Stimulated activated CD4-positive, alpha-beta T cell treated with anti-CD3 and anti-CD28 coated beads, Interleukin-1b, Interleukin-23, amount 100 ng/mL, for 1 hour (primary cell): ENCODE measurements at places on chromosomes 4 and X.

- no peak for DNase-seq
Measured at GRCh38 chr4:25993395-25994185, 79.6 kb downstream of the SMIM20 start.

GRCh38 chr4:91734682-91735081 lies 569.1 kb upstream of the GRID2 start:
- DNase-seq: no peak

DNA sequence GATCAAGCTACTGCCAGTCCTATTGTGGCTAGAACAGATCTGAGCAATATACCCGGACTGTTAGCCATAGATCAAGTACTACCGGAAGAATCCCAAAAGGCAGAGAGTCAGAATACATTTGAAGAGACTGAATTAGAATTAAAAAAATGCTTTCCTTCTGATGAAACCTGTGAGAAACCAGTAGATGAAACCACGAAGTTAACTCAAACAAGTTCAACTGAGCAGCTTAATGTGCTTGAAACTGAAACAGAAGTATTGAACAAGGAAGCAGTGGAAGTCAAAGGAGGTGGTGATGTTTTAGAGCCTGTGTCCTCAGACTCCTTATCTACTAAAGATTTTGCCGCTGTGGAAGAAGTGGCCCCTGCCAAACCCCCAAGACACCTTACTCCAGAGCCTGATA lies 46.8 kb downstream of the WDR44 start:
- no peak for DNase-seq

GRCh38 chr4:38470735-38471262 lies 193.2 kb upstream of the KLF3 start:
- no peak for DNase-seq

GRCh38 chr4:65083076-65083475 lies 587.2 kb downstream of the EPHA5 start:
- DNase-seq: no peak

DNA sequence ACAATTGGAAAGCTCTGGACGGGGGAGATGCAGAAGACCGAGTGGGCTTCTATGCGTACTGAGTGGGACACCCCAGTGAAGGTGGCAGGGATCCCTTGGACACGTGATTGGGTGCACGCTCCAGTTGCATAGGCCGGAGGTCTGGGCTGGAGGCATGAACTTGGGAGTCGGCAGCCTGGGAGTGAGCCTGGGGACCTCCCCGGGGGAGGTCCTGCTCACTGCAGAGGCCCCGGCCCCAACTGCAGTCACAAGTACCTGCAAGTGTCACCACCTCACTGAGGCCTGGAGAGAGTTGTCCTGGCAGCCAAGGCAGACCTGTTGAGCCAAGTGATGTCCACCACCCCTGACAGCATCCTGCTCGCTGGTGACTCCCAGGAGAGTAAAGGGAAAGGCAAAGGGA lies 49.3 kb upstream of the HMX1 start:
- no peak for DNase-seq

GRCh38 chr4:26936284-26937065 lies 75.8 kb downstream of the STIM2 start:
- DNase-seq: no peak

DNA sequence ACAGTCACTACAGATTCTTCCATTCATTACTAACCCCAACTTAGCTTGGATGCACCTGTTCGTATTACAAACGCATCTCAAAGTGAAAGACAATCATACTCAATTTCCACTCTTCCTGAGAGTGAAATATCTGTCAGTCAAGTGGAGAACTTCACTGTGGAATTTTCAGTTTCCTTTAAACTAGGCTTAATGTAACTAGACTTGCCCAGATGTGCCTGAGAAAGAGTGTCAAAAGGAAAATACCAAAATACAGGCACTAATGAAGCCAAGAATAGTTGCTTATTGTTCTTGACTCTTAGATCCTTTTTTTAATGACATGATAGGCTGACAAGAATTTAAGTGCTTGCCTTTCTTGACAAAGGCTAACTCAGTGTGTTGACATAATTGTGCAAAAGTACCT lies 72.4 kb upstream of the NR3C2 start:
- no peak for DNase-seq

DNA sequence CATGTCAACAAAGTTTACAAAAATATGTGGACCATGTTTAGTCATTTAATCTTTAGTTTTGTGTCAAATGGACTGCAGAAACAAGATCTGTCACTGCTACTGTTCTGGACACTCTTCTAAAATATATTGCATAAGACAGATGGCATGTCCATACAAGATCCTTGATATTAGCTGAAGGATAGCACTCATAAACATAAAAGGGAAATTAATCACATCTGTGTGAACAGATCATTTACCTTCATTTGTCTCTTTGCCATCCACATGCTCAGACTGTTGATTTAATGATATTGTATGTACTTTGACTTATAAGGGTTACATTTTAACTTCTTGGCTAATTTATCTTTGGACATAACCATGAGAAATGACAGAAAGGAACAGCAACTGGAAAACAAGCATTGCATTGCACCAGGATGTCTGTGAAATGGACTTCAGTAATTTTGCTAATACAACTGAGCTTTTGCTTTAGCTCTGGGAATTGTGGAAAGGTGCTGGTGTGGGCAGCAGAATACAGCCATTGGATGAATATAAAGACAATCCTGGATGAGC lies at the start of gene UGT2B7:
Gene UGT2B7 (plus strand): TSS at position 364 of the 546 bp plus-strand sequence. CDS start 47 bp downstream, at position 411.
- no peak for DNase-seq

DNA sequence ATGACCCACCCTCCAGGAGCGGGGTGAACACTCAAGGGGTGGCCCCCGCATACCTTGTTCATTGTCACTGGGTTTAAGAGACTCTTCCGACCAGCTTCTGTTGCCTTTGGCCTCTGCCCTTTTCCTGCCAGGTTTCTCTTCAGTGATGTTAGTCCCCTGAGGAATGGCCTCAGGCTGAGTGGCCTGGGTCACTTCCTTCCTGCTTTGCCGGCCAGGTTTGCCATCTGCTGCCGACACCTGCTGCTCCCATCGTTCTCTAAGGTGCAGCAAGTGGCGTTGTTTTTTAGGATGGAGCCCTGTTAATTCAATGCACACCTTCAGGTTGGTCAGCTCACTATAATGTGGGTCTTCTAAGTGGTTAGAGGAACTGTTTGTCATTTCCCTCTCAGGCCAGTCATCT lies 34.2 kb downstream of the BCOR start:
- no peak for DNase-seq

DNA sequence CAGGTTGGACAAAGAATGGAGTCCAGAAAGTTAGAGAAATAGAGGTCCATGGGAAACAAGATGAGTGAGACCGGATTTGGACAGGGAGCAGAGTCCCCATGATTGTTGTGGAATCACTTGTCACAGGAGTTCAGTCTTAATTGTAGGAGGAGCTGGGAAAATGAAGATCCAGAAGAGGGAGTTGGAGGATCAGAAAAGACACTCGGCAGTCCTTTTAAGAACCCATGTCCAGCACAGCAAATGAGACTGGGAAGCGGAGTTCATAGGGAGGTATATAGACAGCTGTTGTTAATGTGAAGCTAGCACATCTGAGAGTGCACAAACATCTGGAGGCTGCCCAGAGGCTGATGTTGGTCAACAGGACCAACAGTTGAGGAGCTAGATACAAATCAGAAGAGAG lies 111.4 kb upstream of the RXFP1 start:
- DNase-seq: no peak

DNA sequence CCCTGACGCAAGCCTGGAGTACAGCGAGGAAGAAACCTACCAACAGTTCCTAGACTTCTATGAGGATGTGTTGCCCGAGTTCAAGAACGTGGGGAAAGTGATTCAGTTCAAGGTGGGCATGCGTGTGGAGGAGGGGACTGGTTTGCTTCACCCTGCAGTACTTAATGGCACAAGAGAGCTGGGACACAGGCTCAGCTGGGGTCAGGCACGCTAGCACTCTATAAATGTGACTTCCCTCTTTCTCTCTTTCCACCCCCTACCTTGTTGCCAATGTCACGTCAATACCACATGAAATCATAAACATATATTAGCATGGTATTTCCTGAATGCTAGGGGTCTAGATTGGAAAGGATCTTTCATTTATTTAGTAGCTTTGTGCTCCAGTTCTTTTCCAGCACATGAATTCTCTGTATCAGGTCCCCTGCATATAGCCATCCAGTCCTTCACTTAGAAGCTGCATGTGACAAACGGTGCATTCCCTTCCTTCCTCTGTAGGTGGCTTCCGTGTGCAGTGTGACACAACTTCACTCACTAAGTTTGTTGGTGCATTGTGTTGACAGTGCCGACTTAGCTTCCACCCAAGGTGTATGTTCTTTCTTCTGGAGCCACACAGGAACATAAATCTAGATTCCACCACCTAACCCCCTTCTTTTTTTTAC lies 25.6 kb downstream of the ZRSR2 start:
- no peak for DNase-seq

DNA sequence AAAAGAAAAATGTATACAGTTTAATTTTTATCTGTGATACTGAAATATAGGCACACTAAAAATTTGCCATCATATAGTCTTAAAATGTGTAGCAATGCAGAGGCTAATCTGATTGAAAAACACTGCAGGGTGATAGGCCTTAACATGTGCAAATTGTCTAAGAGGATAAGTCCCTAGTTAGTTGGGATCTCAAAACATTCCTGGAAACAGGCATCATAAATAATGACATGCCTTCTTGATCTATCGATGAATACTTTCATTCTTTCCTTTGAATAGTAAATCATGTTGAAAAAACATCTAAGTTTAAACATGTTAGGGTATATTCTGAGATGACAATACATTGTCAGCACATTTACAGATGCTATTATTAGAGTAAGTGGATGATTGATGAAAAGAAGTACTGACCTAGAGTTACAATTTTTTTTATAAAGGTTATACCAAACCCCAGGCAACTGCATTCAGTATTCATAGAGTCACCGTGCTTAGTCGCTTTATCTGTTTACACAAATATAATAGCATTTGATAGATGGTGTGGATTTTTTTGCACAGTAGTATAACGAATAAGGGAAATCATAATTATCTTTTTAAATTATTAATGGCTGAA lies 668.2 kb upstream of the ADGRL3 start:
- DNase-seq: no peak

DNA sequence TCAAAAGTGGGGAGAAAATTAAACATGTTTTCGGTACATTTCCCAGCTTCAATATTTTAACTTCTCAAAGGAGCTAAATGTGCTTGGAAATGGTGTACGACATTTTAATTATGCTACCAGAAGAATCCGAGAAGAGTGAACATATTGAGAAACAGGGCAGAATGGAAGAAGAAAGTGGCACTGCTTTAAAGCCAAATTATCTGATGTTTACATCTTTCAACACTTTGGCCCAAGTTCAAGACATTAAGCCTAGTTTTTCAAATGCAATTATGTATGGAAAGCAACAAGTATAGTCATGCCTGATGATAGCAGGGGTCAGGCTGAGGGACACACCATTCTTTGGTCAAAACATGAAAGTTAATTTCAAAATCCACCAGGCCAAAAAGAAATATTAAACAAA lies 577.9 kb upstream of the ZFP42 start:
- DNase-seq: no peak

- no peak for DNase-seq
Measured at GRCh38 chr4:70808151-70808550, 31.5 kb downstream of the GRSF1 start.

DNA sequence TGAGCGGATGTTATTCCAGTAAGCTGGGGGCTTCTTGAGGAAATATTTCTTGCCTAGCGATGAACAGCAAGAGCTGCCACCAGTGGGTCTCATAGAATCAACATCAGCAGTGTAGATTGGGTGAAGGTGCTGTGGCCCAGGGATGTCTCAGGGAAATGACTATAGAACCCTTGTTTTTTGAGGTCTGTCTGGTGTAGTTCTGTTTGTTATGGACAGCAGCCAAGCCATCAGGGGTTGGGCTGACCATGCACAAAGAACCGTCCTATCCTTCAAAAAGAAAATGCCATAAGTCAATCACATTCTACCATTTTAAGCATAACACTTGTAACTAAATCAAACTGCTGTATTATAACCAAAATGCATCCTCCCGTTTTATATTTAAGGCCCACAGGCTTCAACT lies 17.3 kb upstream of the C1GALT1C1 start:
- DNase-seq: no peak

GRCh38 chr4:106486533-106486932 lies 118.0 kb upstream of the GIMD1 start:
- no peak for DNase-seq

GRCh38 chrX:150326541-150327247 lies 36.4 kb upstream of the MAMLD1 start:
- no peak for DNase-seq

DNA sequence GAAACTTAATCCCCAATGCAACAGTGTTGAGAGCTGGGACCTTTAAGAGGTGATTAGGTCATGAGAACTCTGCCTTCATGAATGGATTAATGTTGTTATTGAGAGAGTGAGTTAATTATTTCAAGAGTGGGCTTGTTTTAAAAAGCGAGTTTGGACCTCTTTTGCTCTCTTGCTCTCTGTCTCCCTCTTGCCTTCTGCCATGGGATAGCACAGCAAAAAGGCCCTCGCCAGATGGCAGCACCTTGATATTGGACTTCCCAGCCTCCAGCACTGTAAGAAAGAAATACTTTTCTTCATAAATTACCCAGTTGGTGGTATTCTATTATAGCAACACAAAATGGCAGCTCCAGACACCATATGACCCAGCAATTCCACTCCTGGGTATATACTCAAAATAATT lies 7.0 kb upstream of the ATP6AP2 start:
- DNase-seq: no peak

GRCh38 chr4:81599742-81600380 lies 128.2 kb upstream of the RASGEF1B start:
- no peak for DNase-seq

DNA sequence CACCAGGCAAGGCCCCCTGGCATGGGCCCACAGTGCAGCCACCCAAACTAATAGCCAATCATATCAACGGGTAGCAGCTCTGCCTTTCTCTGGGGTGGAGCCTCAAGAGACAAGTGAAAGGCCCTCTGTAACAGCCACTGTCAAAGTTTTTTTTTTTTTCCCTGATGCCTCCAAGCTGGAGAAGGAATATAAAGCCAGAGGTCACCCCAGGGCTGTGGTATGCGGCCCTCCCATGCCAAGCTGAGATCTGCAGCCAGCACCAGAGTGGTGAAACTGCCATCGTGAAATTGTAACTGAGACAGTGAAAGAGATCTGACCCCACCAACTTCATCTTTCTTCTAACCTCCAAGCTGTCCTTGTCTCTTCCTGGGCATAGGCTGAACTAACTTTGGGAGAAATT lies 407.0 kb downstream of the KLHL4 start:
- no peak for DNase-seq

- DNase-seq: no peak
Measured at GRCh38 chr4:25088093-25088952, 57.6 kb upstream of the LGI2 start.

GRCh38 chrX:118534716-118535493 lies 39.3 kb downstream of the DOCK11 start:
- DNase-seq: no peak

GRCh38 chr4:47974566-47974965 lies 41.9 kb downstream of the CNGA1 start:
- no peak for DNase-seq

GRCh38 chrX:103248553-103248952 lies 6.4 kb downstream of the TCEAL8 start:
- no peak for DNase-seq

- DNase-seq: no peak
Measured at GRCh38 chr4:121449416-121449815, 68.6 kb upstream of the QRFPR start.
